HT1080 (cell line): ENCODE measurements at places on chromosomes 5 and 9. TPM values are rescaled to one million over a fixed set of nuclear protein-coding genes. Genes with fewer than 3 reads are reported as not detected.

The SPACA9 gene
- total RNA-seq: 2.6 and 5.5 TPM in 2 replicates

The ARSI gene
- total RNA-seq: 0.20 and 0.82 TPM in 2 replicates

The SPATA31C1 gene
- not detected in 2 replicates for total RNA-seq

The TMEM171 gene
- not detected in 2 replicates for total RNA-seq

The FAM153A gene
- 1.4 and 3.5 TPM in 2 replicates for total RNA-seq

The PRRT1B gene
- total RNA-seq: not detected in 2 replicates

The TMEM252 gene
- not detected in 2 replicates for total RNA-seq

The SLF1 gene
- 16.0 and 20.7 TPM in 2 replicates for total RNA-seq

The CYLC2 gene
- total RNA-seq: not detected in 2 replicates

The C1QTNF3 gene
- total RNA-seq: 0.21 TPM in 1 of 2 replicates, not detected in the other

The PCDHA1 gene
- total RNA-seq: 0.03 and 0.23 TPM in 2 replicates

The C5orf58 gene
- total RNA-seq: 2.4 and 7.7 TPM in 2 replicates

The NR2F1 gene
- total RNA-seq: 3.5 and 7.2 TPM in 2 replicates

The IL13 gene
- total RNA-seq: not detected in 2 replicates

The PTGS1 gene
- 0.07 and 0.24 TPM in 2 replicates for total RNA-seq

The HTR1A gene
- not detected in 2 replicates for total RNA-seq

The PCDHGA9 gene
- 0.23 and 0.29 TPM in 2 replicates for total RNA-seq

The PCDHA4 gene
- total RNA-seq: 0.06 and 0.07 TPM in 2 replicates

The IFNB1 gene
- total RNA-seq: not detected in 2 replicates

The CCL28 gene
- 0.11 TPM in 1 of 2 replicates, not detected in the other for total RNA-seq

The DMRT3 gene
- not detected in 2 replicates for total RNA-seq

The FOXD4L4 gene
- 0.14 and 0.70 TPM in 2 replicates for total RNA-seq

The CCNO gene
- 1.9 and 3.2 TPM in 2 replicates for total RNA-seq
